ENCODE measurements at places on chromosomes 1 and 21.

DNA sequence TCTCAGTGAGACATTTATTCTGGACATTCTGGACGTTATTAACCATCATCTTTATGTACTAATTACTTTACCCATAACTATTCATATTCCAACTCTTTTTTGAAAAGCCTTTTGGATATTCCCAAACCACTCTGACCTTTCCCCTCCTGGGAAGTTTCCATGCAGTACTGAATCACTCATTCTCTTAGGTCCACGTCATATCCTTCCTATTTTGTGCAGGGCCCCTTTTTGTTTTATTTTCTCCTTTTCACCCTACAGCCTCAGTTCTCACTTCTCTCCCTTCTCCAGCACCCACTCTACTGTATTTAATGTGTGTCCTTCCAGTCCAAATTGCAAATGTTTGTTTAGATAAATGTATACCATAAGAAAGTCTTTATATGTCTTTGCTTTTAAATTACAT is 16.4 kb upstream of the ATP1A1 start:
- DNase-seq, result no peak

GRCh38 chr1:228530086-228530758 is 43.0 kb downstream of the RNF187 start:
- no peak for DNase-seq

- peak; percentile 61 for DNase-seq
Measured at GRCh38 chr1:36609241-36610027, 126.7 kb upstream of the CSF3R start.

DNA sequence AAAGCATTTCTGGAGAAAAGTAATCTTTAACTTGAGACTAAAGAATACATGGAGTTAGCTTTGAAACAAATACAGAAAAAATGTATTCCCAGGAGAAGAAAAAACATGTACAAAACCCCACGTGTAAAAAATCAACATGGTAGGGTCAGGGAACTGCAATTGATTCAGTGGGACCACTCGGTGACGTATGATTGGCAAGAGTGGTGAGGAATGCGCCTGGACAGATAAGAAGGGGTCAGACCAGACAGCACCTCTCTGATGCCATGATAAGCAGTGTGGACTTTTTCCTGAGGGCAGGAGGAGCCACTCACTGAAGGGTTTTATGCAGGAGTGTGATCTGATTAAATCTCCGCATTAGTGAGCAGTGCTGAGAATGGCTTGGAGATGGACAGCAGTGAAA is 142.5 kb downstream of the DAB1 start:
- DNase-seq, result no peak

GRCh38 chr21:33058527-33058926 is 11.4 kb upstream of the OLIG1 start:
- DNase-seq, result peak; percentile 34

- DNase-seq, result no peak
Measured at GRCh38 chr1:192954705-192955265, 104.4 kb downstream of the UCHL5 start.

DNA sequence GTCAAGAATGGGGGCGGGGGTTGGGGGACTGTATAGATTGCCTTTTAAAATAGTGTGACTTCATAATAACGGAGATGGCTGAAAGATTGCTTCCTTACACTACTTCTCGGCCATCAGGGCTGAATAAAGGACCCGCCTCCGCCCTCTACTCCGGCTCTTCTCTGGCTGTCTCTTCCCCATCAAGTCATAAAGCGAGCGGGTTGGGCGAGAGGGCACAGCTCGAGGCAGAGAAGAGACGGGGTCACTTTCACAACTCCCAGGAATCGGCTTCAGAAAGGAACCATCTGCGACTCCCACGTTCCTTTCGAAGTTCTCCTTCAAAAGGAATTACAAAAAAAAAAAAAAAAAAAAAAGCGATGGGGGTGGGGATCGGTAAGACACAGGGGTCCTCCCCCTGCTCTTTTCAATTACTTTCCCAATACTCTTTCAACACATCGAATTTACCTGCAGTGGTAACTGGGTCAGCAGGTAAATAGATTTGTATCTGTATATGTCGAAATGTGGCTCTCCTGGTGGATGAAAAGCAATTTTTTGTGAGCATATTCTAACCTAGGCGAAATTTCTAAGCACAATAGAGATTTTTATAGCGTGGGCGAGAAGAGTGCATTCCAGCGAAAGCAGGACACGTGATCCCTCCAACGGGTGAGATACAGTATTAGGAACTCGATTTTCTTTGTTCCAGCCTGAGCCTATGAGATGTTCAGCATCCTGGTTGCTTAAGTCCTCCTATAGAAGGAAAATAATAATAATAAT is 2.0 kb downstream of the LRRC7 start:
- peak; percentile 15 for DNase-seq

GRCh38 chr21:34916446-34916845 is 132.7 kb downstream of the RUNX1 start:
- no peak for DNase-seq

- no peak for DNase-seq
Measured at GRCh38 chr1:43363283-43363934, 4.4 kb downstream of the ELOVL1 start.

GRCh38 chr1:38269923-38270848 is 223.6 kb upstream of the POU3F1 start:
- DNase-seq, result no peak

Data from caudate nucleus (tissue), 63 donors.